ENCODE measurements at places on chromosomes 7 and 10.

GRCh38 chr7:84953234-84953633, 233.6 kb downstream of the SEMA3D start:
- no peak for DNase-seq

GRCh38 chr10:57145548-57145947, 784.5 kb upstream of the ZWINT start:
- DNase-seq = no peak

- no peak for DNase-seq
Observed at GRCh38 chr7:50779427-50779826, 3.3 kb downstream of the GRB10 start.

GRCh38 chr7:137003566-137003965, 135.1 kb downstream of the CHRM2 start:
- no peak for DNase-seq

GRCh38 chr7:44750921-44751571, 2.4 kb downstream of the ZMIZ2 start:
- DNase-seq = peak; percentile 91

DNA sequence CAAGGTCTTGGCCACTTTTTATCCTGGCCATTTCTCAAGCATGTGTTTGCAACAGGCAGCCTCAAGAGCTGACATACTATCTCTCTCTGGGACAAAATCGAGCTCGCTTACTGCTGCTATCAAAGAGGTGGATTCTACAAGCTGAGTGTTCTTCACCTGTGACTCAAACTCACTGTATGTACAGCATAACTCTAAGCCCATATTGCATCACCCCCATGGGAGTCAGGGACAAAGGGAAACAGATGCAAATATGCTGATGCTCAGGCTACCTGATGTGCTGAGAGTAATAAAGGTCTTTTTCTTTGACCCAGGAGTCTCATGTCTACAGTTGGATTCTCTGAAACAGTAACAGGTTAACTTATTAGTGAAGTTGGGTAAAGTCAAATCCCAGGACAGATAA, 45.2 kb downstream of the PCLO start:
- no peak for DNase-seq

GRCh38 chr7:149826344-149827088, 11.7 kb upstream of the ZNF862 start:
- DNase-seq = no peak

GRCh38 chr7:154832557-154833138, 170.3 kb downstream of the PAXIP1 start:
- no peak for DNase-seq

GRCh38 chr10:31758495-31758894, 170.1 kb downstream of the ARHGAP12 start:
- no peak for DNase-seq

DNA sequence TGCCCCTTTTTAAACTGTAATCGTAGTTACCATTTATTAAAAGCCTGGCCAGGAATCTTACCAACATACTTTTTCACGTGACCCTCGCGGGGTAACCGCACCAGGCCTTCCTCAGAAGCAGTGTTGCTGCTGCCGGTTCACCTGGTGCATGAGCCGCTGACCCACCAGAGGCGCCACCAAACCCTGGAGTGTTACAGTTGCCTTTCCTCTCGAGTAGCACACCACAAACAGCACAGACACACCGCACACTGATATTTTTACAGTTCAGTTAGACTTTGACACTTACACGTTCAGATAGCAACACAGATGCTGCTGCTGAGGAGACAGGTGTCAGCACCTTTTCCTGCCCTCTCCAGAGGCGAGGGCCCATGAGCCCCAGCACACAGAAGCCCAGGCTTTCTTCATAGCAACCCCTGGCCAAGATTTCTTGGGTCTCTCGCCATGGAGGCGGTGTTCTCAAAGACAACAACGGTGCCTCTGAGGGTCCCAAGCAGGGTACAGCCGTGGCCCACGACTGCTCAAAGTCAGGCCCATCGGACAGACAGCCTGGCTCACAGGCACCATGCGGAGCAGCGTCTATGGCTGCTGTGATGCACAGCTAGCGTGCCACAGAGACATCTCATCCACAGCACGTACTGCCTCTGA, 123.1 kb downstream of the DIP2C start:
- DNase-seq = no peak

- DNase-seq = no peak
Observed at GRCh38 chr10:101848894-101849351, 5.3 kb upstream of the KCNIP2 start.

DNA sequence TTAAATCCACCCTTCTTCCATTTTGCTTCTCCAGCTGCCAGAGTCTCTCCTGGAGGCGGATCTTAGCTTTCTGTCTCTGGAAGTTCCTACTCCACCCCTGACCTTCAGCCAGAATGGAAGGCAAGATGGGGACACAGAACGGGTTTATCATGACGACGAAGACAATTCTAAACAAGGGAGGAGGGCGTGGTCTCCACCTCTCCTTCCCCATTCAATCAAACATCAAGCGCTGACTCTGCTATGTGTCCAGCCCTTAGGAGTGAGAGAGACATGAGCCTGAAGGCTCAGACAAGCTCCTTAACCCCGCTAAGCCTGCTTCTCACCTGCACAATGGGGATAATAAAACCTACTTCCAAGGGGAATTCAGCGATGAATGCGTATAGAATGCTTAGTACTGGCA, 3.1 kb downstream of the CYP17A1 start:
- DNase-seq = no peak

DNA sequence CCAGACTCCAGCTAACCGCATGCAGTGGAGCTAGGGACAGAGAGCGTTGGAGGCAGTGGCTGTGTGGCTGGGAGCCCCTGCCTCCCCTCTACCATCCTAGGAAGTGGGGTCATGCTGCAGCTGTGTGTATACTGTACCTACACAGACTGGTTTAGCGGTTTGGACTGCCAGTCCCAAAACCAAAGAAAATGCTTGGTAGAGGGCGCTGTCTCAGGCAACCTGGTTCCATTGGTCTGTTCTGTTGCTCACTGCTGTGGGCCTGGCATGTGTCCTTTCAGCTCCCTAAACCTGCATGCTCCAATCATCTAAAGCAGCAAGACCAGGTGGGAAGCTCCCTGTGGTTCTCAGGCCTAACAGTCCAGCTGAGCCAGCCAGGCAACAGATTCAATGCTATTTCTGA, 4.5 kb downstream of the RBP4 start:
- no peak for DNase-seq

- DNase-seq = no peak
Observed at GRCh38 chr7:129642871-129643549, 31.5 kb downstream of the NRF1 start.

GRCh38 chr10:34824870-34825269, 9.8 kb upstream of the PARD3 start:
- no peak for DNase-seq

GRCh38 chr7:122710916-122711315, 8.2 kb upstream of the RNF148 start:
- no peak for DNase-seq

DNA sequence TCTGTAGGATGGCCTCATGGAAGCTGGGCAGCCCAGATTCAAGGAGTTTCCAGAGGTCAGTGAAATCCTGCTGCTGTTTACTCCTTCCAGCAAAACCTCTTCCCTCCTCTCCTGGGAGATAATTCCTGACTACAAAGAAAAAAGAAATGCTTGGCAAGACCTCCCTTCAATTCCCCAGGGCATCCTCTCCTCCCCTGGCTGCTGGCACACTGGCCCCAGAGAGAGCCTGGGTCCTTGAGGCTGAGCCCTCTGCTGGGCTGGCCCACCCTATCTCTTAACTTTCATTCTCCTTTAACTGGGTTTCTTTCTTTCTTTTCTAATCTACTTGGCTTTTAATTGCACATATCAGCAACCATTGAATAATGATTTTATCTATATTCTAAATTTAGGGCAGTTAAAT, 7.7 kb downstream of the DRGX start:
- DNase-seq = no peak

DNA sequence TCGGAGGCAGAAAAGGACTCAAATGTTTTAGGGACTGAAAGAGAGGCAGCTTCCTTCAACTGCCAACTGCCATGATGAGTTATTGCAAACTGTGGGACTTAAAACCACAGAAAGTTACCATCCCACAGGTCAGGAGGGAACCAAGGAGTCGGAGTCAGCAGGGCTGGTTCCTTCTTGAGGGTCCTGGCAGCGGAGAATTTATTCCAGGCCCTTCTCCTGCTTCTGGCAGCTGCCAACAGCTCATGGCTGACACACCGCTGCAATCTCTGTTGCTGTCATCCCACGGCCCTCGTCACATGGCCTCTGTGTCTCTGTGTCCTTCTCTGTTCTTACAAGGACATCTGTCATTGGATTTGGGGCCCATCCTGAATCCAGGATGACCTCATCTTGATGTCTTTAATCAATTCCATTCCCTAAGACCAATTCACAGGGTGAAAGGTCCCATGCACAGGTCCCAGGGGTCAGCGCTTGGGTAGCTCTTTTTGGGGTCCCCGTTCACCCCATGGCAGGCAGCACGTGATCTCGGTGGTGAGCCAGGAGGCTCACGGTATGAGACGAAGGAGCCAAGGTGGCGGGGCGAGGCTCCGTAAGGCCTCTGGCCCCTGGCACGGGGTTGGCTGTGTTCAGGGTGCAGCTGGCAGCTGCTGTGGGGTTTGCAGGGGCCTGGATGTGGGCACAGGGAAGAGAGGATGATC, 27.4 kb upstream of the PSMG3 start:
- DNase-seq = no peak

DNA sequence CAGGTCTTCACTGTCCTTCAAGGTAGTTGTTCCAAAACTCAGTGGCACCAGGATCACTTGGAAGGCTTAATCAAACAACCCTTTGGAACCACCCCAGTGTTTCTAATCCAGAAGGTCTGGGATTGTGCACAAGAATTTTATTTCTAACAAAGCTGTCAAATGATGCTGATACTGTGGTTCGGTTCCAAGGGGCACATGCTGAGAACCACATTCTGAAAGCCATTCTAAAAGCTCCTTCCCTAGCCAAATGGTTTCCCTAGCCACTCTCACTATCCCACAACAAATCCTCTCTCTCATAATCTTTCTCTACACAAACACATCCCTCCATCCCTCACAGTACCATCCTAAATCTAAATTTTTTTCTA, 52.1 kb downstream of the MACC1 start:
- DNase-seq = no peak

DNA sequence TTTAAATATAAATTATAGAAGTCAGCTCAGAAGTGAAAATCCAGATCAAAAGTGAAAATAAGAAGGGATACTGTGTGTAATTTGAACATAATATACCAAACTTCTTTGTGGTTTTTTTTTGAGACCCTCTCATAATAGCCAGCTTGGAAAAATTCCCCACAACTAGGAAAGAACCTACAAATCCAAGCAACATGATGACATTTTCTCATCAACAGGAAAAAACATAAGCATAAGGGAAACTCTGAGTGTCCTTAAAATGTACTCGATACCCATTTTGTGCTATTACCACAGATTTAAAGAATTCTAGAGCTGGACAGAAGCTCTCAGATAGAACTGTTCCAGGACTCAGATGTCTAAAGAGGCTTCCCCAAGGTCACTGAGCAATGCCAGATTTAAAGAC, 214.8 kb upstream of the KLF14 start:
- DNase-seq = no peak

DNA sequence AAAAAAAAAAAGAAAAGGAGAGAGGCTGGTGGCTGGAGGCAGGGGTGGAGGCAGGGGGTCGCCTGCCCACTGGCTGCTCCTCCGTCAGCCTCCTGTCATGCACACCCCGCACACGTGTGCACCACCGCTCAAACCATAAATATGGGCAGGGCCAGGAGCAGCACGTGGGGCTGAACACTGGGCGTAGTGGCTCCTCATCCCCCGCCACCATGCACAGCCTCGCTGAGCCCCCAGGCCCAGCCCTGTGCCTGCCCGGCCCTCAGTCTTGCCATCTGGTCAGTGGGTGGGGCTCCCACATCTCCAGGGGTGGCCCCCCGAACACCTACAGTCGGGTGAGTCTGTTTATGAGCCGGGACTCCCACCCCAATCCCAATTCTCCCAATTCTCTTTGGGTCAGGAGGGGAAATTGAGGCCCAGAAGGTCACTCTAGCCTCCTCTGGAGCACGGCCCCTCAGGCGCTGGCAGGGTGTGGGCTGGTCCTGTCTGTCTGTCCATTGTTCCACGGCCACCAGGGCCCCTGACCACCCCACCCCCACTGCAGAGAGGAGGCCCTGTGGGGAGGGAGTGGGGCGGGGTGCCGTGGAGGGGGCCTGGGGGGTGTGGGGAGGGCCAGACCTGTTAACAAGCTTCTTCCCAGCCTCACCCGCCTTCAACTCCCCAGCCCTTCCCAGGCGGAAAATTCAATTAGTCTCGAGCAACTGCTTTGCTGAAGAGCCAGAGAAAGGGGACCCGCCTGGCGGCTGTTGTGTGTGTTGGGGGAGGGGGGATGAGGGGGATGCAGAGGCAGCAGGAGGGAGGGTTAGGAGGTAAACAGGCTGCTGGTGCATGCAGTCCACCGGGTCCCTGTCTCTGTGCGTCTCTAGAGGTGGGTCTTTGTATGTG, 19.5 kb upstream of the GRIFIN start:
- no peak for DNase-seq

GRCh38 chr7:101121991-101122932, 4.6 kb upstream of the SERPINE1 start:
- peak; percentile 60 for DNase-seq

GRCh38 chr7:47453093-47454061, 128.5 kb downstream of the TNS3 start:
- no peak for DNase-seq

DNA sequence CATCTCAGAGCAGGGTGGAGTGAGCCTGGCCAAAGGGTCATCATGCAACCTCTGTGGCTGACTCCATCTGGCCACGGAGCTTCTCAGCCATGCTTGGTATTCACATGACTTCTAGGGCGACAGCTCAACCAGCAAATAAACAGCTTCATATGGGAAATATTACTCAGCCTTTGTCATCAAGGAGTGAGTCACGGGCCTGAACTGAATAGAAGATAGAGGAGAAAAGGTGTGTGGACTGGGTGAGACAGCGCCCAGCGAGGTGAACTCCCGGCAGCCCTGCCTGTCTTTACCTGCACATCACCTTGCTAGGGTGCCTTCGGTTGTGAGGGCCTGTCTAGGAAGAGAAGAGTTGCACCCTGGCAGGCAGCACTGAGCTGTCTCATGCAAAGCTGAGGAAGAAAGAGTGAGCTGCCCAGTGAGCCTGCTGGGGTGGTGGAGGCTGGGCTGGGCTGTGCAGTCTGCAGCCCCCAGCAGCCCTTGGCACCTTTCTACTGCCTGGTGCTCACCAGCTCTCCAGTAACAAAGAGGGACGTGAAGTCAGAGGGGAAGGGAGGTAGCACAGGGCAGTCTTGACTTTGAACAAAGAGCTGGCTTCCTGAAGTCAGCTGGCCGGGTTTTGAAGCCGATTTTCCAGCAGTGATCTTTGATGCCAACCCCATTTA, 114.2 kb downstream of the EGFR start:
- peak; percentile 61 for DNase-seq

DNA sequence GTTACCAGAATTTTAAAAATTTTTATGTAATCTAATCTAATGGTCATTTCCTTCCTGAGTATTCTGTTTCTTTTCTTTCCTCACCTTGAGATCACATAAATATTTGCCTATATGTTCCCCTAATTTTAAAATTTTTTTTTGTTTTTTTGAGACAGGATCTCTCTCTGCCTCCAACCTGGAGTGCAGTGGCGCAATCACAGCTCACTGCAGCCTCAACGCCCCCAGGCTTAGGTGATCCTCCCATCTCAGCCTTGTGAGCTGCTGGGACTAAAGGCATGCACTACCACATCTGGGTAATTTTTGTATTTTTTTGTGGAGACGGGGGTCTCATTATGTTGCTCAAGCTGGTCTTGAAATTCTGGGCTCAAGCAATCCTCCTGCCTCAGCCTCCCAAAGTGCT, 4.1 kb upstream of the PROSER2 start:
- no peak for DNase-seq

Data from activated CD4-positive, alpha-beta T cell treated with anti-CD3 and anti-CD28 coated beads, Interleukin-2, amount 10 ng/mL, durations not matched to agents 24 days and 14 days (primary cell).